Astrocyte (in vitro differentiated cells and primary cell): ENCODE measurements at places on chromosomes 12 and 14. TPM values are rescaled to one million over a fixed set of nuclear protein-coding genes. Genes with fewer than 3 reads are reported as not detected.

GRCh38 chr12:132710405-132711079 is at the start of gene PGAM5:
PGAM5 (plus strand) TSS chr12:132710842; CDS start chr12:132710877, 35 bp downstream.
- DNase-seq: peak; percentile 60

DNA sequence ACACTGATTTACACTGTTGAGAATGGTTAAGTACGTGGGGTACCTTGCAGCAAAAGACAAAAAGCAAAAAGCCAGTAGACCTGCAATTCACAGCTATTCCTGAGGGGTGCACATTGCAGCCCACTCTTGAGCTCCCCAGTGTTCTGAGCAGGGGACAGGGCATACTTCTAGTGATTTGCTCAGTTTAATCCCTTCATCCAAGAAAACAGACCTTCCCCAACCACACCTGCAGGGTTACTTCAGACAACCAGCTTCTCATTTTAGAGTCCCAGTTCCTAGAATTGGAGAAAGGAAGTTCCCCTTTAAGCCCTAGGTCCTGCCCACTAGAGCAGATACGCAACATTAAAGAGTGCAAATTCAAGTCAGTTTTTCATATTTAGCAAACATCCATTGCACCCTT is 3.6 kb upstream of the WSB2 start:
- DNase-seq: no peak

DNA sequence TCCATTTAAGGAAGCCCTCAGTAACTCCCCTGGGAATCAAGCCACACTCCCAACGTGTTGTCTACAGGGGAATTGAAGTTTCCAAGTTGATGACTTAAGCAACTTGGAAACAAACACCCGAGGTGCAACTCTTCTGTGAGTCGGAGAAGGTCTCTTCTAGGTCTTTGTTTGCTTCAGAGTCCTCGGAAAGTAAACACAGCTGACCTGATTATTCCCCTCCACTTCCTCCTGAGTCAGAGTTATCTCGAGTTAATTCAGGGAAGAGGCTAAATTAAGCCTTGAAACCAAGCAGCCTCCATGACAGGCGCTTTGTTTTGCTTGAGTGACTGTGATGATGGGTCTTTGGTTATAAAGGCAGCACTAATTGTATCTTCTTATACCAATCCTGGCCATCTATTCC is 41.8 kb downstream of the TUNAR start:
- DNase-seq: no peak

DNA sequence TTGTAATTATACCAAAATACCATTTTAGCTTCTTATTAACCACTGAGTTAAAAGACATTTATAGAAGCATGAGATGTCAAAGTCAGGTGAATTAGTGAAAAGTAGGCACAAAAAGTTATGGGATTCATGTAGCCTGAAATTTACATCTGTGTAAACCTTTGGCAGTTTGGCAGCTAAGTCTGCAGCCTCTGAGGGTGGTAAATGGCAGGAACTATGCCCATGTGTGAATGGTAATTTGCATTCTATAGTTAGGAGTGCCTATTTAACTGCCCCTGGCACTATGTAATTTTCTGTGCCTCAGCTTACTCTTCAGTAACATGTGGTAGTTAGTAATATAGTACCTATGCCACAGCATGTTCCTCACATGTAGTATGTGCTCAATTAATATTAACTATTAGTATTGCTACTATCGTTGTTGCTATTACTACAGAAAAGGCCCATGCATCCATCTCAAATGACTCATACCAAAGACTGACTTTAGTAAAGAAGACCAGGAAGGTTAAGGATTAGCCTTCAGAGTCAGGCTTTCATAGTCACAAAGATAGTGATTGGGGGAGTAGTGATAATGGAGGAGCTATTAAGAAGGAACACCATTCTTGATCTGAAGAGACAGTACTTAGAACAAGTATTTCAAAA is 258.7 kb upstream of the BTG1 start:
- no peak for DNase-seq

GRCh38 chr12:92953747-92954146 is 24.7 kb upstream of the EEA1 start:
- DNase-seq: no peak

GRCh38 chr12:674272-674781 is 11.1 kb upstream of the NINJ2 start:
- DNase-seq: no peak

DNA sequence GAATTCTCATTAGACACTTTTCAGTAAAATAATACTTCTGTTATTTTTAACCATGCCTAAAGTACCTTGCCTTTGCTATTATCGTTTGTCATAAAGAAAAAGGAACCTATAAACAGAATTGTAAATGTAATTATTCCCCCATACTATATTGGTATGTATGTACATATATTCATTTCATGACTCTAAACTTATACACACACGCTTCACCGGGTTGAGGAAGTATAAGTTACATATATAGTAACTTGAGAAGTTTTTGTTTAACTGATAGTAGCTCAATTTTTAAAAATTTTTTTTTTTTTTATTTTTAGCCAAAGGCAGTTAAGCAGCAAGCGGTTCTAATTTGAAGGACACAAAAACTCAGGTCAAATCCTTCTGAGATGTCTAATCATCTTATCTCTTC is 107.6 kb downstream of the PLEKHG7 start:
- DNase-seq: no peak

- no peak for DNase-seq
Observed at GRCh38 chr12:82593901-82594396, 92.8 kb upstream of the TMTC2 start.

DNA sequence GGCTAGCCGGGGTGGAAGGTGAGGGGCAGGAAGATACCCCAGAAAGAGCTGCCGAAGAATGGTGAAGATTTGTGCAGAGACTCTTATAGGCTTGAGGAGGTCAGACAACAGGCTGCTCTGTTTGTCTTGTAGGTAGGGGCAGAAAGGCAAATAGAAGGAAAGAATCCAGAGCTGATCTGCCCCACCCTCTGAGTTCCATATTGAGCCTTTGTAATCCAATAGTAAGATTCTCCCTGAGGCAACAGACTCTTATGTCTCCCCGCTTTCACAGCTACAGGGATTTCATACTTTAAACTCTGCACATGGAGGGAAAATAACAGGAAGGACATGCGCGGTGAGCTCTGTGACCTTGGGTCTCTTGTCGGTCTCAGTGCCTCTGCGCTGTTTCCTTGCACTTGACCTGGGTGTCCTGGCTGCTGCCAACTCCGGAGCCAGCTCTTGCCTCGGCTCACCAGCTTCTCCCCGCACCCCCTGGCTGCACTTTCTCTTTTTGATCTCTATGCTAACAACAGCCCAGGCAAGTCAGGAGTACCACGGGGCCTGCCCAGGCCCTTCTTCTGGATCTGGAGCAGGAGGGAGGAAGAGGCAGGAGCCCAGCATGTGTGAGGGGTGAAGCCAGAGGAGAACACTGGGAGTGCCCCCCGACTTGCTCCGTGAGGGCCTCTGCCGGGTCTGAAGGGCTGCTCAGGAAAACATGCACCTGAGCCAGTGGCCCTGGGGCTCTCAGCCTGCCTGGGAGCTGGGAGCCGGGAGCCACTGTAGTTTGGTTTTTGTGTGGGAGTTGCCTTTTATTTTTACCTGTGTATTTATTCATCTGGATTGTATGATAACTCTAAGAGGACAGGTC is 75.8 kb downstream of the PPP1R36 start:
- DNase-seq: no peak

- DNase-seq: no peak
Observed at GRCh38 chr12:121812921-121813896, 9.4 kb downstream of the SETD1B start.

GRCh38 chr12:121170151-121170550 is 37.5 kb downstream of the P2RX7 start:
- DNase-seq: no peak

GRCh38 chr12:110971936-110972335 is 51.6 kb upstream of the MYL2 start:
- no peak for DNase-seq

DNA sequence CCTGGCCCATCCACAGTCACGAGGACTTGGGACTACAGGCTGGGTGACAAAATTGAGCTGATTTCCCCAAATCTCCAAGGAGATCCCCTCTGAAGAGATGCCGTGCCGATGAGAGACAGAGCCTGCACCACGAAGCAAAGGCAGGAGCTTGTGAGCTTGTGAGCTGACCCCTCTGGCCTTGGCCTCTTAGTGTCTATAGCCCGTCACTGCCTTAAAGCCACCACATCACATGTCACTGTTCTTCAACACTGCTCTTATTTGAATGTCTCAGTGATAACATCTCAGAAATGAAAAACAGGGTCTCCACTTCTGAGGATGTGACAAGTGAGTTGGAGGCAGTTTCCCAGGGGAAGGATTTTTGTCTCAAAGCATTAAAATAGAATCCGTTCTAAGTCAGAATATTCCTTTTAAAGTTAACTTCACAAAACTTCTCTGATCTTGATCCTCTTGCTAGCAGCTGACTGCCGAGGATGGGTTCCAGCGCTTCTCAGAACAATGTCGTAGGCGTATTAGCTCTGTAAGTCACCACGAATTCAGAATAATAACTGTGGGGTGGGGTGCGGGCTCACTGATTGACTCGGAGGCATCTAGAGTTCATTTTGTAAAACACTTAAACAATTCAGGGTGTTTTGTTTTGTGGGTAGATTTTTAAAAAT is 37.5 kb downstream of the CHST11 start:
- no peak for DNase-seq

- no peak for DNase-seq
Observed at GRCh38 chr12:7374423-7375144, 69.4 kb downstream of the CD163L1 start.

- DNase-seq: peak; percentile 74
Observed at GRCh38 chr14:31505411-31505810, 17.6 kb upstream of the GPR33 start.

- no peak for DNase-seq
Observed at GRCh38 chr12:1662761-1663439, 28.0 kb upstream of the ADIPOR2 start.

DNA sequence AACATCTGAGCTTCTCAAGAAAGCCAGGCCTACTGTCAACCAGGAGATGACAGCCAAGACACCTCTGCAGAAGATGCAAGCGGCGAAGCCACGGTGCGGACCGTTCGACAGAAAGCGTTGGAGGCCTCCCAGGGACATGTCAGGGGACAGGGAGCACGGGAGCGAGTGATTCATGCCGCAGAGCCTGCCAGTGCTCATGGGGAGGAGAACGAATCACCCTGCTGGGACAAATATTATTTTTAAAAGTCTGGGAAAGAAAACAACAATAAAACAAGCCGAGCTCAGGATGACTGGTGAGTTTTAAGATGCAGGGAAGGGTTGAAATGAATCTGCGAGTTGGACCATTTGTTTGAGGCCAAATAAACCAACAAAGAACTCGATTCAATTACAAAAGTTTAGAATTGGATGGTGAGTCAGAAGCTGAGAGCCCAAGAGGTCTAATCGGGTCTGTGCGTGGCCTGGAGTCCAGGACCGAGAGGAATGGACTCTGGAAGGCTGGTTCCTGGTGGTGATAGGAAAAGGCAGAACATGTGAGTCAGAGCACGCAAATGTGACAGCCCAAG is 91.0 kb downstream of the RBM19 start:
- DNase-seq: peak; percentile 85

DNA sequence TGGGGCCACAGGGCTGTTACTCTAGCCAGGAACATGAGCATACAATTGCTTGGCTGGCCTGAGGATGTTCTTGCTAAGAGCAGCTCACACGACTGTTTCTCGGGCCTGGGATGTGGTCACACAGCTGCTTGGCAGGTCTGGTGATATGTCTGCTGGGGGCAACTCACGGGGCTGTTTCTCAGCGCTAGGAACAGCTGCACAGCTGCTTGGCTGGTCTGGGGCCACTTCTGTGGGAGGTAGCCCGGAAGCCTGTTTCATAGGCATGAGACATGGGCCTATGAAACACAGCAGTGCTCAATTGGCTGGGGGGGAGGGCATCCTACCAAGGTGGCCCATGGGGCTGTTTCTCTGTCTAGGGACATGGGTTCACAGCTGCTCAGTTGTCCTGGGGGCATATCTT is 73.4 kb upstream of the DDHD1 start:
- DNase-seq: no peak

- DNase-seq: no peak
Observed at GRCh38 chr14:83568141-83568540, 1961.8 kb upstream of the FLRT2 start.

- no peak for DNase-seq
Observed at GRCh38 chr14:89353766-89354113, 63.3 kb downstream of the FOXN3 start.

GRCh38 chr12:24778486-24779304 is 170.2 kb downstream of the BCAT1 start:
- DNase-seq: peak; percentile 38

GRCh38 chr12:12433203-12433731 is 76.4 kb downstream of the BORCS5 start:
- no peak for DNase-seq

DNA sequence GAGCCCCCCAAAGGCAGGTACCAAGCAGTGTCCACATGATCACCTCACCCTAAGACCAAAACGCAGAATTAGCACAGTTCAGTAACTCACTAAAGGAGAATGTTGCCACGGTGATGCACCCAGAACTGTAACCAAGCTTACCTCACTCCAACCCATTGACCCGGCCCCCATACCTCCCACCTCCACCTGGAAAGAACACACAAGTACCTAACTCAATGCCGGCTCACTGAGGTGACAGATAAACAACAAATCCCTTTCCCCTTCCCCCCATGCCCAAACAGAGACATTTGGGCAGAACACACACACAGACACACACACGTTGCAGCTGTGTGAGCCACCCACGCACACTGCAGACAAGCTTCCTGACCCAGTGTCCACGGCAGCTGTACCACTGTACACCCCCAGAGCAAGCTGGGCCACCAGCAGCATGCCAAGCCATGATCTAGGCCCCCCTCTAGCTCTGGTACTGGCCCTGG is 1.3 kb downstream of the RAPGEF3 start:
- no peak for DNase-seq

GRCh38 chr14:71711125-71711524 is 221.1 kb upstream of the RGS6 start:
- DNase-seq: no peak

DNA sequence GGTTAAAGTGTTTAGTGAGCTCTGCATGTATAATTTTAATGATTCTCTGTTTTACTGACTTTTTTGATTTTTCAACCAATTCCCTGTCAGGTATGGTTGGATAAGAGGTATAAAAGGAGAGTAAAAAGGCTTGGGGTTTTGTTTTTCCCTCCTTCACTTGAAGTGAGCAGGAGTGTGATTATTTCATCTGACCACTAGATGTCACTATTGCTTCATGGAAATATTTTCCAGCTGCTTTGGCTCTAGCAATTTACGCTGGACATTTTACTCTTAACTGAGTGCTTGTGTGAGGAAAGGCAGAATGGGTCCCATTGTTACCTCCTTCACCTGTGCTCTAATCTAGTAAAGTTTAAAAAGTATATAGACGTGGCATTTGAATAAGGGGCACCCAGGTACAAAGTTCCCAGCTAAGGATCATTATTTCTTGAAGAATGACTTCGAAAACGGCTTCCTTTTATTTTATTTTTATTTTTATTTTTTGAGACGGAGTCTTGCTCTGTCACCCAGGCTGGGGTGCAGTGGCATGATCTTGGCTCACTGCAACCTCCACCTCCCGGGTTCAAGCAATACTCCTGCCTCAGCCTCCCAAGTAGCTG is 66.5 kb downstream of the TBC1D30 start:
- DNase-seq: peak; percentile 32

- no peak for DNase-seq
Observed at GRCh38 chr14:79629411-79630287, 581.7 kb downstream of the DIO2 start.

The ADGRD1 gene
- 3.0 and 3.9 TPM in 2 replicates for total RNA-seq

The CLEC6A gene
- not detected in 2 replicates for total RNA-seq

The CMKLR1 gene
- total RNA-seq: 0.57 and 2.2 TPM in 2 replicates

The SERPINA5 gene
- total RNA-seq: 0.23 and 0.36 TPM in 2 replicates

The NR1H4 gene
- not detected in 2 replicates for total RNA-seq
